ENCODE measurements at places on chromosomes 4 and X.

DNA sequence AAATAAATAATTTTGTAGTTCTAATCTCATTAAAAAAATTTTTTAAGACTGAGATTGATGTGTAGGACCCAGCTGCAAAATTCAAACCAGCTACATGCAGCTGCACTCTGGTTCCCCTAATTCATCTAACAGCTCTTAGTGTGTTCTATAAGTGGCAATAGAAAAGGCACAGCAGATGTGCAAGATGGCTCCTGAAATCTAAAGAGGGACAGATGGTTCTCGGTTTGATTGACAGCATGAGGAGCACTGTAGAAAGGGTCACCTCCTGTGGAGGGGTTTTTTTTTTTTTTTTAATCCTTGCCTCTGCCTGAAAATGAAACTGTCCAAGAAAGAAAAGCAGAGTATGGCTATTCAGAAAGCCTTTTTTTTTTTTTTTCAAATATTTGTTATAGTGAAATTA lies 16.9 kb upstream of the OCIAD1 start:
- DNase-seq: no peak

DNA sequence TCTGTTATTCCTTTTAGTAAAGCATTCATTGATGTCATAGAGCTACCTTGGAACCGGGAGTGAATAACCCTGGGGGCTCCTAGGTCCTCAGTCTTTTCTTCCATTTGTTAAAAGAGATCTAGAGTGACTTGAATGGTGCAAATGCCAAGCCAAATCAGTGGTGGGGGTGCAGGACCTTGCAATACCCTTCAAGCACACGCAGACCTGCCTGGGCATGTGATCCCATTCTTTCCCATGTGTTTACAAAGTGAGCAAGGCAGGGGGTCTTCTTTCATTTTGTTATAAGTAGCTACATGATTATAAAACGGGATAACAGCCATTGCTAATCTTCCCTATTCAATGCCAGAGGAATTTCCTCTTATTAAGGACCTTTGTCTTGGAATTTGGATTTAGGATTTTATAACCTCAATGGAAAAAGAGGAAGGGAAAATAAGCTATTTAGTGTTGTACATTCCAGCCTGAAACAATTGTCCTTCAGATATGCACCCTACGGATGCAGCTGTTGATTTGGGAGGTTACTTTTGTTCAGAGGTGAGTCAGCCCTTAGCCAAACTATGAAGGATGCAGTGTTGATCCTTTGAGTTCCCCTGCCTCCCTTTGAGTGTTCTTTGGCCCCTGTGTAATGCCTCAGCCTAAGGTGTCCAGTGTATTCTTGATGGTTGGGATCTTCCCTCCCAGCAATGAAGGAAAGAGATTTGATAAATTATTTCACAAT lies 623.8 kb upstream of the HTR2C start:
- DNase-seq: no peak

DNA sequence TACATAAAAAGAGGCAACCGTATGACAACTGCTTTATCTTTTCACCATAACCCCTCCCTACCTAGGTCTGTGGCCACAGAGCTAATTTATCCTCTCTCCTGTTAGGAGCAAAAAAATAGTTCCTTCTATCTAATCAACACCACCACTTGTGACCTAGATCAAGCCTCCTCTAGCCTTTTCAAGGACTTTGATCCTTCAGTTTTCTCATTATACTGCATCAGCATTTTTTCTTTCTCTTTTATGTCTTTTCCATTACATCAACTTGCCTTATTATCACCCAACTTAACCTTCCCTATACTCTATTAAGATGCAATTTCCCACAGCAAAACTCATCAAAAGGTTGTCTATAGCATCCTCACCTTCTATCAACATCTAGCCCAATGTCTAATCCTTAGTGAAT lies 211.0 kb downstream of the ANKRD50 start:
- DNase-seq: no peak

- no peak for DNase-seq
Measured at GRCh38 chr4:30856795-30857564, 136.8 kb downstream of the PCDH7 start.

GRCh38 chr4:159735281-159736207 lies 632.7 kb downstream of the RAPGEF2 start:
- no peak for DNase-seq

DNA sequence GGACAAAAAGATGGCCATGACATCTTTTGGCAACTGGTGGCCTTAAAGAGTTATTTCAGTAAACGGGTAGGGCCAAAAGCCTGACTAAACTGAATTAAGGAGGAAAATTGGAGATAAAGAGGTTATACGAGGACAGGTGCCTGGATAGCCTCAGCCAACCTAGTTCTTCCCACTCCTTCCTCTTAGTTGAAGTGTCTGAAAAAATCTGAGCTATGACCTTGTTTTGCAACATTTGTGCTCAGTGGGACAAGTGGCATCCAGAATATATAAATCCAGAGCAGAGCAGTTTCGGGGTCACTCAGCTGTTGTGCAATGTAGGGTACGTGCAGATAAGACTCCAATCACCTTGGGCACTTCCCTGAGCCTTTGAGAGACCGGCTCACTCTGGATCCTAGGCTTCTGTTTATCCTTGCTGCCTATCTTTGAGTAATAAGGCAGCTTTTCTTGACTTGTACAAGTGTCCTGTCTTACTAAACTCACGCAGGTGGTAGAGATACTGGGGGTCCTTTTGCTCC lies 50.2 kb upstream of the MORC4 start:
- DNase-seq: no peak

DNA sequence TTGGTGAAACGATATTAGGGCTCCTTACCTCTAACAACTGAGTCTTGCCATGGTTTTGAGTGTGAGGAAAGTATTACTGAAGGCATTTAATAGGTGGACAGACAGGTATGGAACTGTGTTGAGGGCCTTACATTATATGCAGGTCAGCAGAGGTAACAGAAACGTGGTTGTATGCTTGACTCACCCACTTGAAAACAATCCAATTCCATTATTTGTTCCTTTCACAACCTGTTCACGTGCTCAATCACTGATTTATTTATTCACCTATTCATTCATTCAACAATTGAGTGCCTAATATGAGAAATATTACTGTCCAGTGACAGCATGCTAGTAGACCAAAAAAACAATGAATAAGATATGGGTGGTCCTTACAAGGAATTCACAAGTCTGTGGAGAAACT lies 33.3 kb upstream of the PPARGC1A start:
- DNase-seq: no peak

- no peak for DNase-seq
Measured at GRCh38 chrX:12580548-12580947, 210.7 kb upstream of the PRPS2 start.

GRCh38 chr4:39544580-39545315 lies 17.5 kb upstream of the UGDH start:
- DNase-seq: no peak

DNA sequence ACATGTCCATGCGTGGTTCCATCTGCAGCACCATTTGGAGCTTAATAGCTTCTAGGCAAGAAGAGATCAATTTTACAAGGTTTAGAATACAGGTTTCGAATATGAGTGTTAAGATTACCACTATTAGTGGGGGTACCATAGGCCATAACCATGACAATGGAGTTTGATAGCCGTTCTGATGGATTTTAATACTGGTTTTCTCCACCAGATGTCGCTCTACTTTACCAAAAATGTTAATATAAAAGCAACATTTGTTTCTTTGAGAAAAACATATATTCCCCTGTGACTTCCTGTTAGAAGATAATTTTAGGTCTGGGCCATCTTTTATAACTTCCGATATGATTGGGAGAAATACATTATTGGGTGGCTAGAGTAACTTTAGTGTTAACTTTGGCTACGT lies 499.7 kb upstream of the POU3F4 start:
- DNase-seq: no peak

GRCh38 chr4:123826896-123827295 lies 430.3 kb downstream of the SPRY1 start:
- DNase-seq: no peak

DNA sequence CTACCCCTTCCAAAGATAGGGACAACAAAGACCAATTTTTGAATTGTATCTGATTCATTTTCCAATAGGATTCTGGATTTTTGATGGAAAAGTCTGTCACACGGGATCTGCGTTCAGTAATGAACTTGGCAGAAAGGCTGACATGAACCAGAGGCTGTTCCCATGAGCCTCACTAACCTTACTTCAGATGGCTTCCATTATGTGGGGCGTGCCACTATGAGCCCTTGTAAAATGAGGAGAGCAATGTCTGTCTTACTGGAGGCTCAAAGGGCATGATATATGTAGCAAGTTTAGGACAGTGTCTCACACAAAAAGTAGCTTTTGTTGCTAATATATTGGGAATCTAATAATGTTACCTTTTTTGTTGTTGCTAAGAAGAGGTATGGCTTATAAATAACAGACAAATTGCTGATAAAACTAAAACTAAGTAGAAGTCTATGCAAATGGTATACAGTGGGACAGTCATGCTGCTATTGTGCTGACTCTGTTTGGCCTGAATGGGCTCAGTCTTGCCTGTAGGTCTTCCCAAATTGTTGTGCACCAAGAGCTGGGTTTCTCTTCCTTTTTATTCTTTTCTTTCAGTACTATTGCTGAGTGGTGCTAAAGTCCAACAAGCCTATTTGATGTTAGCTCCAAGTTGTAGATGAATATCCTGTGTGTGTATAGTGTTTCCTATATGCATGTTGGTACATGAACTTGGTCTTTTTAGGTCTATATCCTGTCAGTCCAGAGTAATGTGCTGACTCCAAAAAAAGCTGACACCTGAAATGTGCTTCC lies 132.1 kb downstream of the SPRY1 start:
- DNase-seq: no peak

GRCh38 chrX:151641564-151641963 lies 53.7 kb upstream of the PRRG3 start:
- DNase-seq: no peak

- no peak for DNase-seq
Measured at GRCh38 chr4:56276547-56276946, 110.7 kb downstream of the AASDH start.

GRCh38 chrX:53088136-53088974 lies 5.6 kb upstream of the KANTR start:
- no peak for DNase-seq

DNA sequence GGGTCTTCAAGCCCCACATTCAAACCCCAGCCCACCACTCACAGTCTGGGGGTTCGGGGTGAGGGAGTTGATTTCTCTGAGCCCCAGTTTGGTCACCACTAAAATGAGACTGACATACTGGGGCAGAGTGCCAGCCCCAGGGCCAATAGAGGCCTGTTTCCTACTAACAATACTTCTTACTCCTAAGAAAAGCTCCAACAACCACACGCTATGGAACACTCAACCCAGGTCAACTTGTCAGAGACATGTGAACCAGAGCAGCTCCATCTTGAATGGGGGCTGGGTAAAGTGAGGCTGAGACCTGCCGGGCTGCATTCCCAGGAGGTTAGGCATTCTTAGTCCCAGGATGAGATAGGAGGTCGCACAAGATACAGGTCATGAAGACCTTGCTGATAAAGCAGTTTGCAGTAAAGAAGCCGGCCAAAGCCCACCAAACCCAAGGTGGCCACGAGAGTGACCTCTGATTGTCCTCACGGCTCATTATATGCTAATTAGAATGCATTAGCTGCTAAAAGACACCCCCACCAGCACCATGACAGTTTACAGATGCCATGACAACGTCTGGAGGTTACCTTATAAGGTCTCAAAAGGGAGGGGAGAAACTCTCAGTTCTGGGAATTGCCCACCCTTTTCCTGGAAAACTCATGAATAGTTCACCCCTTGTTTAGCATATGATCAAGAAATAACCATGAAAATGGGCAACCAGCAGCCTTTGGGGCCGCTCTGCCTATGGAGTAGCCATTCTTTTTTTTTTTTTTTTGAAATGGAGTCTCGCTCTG lies 26.6 kb upstream of the HTRA3 start:
- no peak for DNase-seq

DNA sequence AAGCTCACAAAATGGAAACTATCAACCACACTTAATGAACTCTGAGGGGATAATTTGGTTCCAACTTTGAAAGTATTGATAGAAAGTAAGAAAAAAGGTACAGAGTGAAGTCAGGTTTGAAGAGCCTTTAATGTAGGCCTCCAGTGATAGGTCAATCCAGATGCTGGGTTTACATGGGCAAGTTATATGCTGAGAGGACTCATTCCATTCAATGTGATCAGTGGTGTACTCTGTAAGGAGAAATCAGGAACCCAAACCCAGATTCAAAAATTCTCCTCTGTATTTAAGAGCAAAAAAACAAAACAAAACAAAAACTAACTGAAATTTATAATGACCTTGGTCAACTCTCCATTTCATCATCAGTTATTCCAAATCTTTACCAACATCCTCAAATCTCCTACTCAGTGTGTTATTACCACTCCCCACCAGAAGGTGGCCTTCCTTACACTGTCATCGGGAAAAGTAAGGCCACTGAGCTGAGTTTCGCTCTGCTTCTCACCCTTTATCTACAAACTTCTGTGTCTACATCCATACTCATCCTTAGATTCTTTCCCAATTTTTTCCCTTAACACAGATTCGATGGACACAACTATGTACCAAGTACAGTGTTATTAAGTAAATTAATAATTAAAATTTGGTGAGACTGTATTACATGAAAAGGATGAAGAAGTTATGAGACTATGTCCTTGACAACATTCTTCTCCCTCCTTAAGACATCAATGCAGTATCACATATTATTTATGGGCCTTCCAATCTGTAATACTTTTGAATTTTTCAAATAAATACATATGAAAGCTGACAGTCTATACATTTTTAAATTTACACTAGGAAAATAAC lies 88.3 kb downstream of the ZAR1 start:
- DNase-seq: peak; percentile 43

GRCh38 chr4:39756159-39756558 lies 58.2 kb downstream of the UBE2K start:
- DNase-seq: no peak

DNA sequence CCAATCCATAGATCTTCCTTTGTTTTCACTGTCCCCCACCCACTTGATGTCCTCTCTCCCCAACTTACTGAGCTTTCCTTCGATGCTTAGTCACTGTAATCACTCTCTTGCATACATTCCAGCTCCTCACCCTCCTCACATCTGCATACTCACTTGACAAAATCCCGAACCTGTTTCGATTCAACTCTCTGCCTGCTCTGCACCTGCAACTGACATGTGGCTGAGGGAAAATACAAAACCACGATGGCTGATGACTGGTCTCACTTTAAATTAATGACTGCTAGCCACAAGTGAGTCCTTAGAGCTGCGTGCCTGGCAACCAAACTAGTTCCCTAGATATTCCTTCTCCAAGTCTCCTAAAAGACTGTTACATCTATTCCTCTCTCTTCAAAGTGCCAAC lies 70.4 kb upstream of the FHL1 start:
- no peak for DNase-seq

- DNase-seq: no peak
Measured at GRCh38 chr4:109864134-109864533, 16.2 kb downstream of the LRIT3 start.

DNA sequence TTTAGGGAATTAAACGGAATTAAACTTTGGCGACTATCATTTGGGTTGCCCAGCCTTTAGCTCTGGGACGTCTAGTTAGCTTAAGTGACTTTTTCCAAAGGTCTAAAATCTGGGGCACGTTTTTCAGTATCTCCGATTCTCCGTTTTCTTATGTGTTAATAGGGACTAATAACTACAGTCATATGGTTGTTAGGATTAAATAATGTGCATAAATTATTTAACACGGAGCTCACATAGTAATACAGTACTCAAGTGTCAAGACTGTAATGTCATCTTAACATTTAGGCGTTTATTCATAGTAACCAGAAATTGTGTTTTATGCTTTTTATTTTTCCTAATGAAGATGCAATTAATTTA lies 466 bp upstream of the CCNA2 start:
- no peak for DNase-seq

- no peak for DNase-seq
Measured at GRCh38 chrX:69133921-69134542, 31.2 kb downstream of the PJA1 start.

GRCh38 chr4:85741921-85742591 lies 267.1 kb downstream of the ARHGAP24 start:
- DNase-seq: no peak

GRCh38 chr4:84924434-84924833 lies 42.1 kb downstream of the WDFY3 start:
- DNase-seq: no peak
